ENCODE measurements at places on chromosomes 13 and 19. TPM values are rescaled to one million over a fixed set of nuclear protein-coding genes. Genes with fewer than 3 reads are reported as not detected.
A peak's percentile ranks its signal among the peaks of the same experiment; 100 is the strongest.

DNA sequence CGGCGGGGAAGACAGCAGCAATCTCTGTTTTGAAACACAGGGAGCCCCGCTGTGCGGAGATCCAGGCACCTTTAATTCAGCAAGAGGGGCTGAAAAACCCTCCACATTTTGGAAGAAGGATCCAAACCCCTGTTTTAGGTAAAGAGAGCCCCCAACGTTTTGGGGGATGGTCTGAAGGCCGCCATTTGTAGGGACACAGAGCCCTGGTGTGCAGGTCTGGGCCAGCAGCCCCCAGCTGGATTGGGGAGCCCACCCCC, 3.5 kb upstream of the HOOK2 start:
- no peaks in the 10 kb centered on the region for H3K27me3 ChIP-seq
- no peak for DNase-seq
- no peaks in the 10 kb centered on the region for H3K36me3 ChIP-seq
- peak overlapping the region; percentile 86 for H3K27ac ChIP-seq
- H3K4me1 ChIP-seq: peaks cover 34% of the 10 kb centered on the region

- H3K4me3 ChIP-seq: no peak overlapping the region
- H3K27me3 ChIP-seq: no peaks in the 10 kb centered on the region
- H3K36me3 ChIP-seq: no peaks in the 10 kb centered on the region
- no peak for DNase-seq
- peaks cover 20% of the 10 kb centered on the region for H3K4me1 ChIP-seq
Measured at GRCh38 chr13:40194224-40194806, 472.1 kb downstream of the FOXO1 start.

- no peak for DNase-seq
- H3K27me3 ChIP-seq: no peaks in the 10 kb centered on the region
- no peak overlapping the region for H3K27ac ChIP-seq
- no peaks in the 10 kb centered on the region for H3K36me3 ChIP-seq
- no peaks in the 10 kb centered on the region for H3K4me1 ChIP-seq
Measured at GRCh38 chr19:40392123-40392522, 2.1 kb upstream of the HIPK4 start.

Gene CEACAM3
- 3.1 TPM for total RNA-seq

Gene CYP2A6
- 1.7 TPM for total RNA-seq
